ENCODE measurements at places on chromosomes 1 and 21.

- peak; percentile 50 for DNase-seq
Measured at GRCh38 chr1:30853350-30853749, 55.2 kb downstream of the SDC3 start.

DNA sequence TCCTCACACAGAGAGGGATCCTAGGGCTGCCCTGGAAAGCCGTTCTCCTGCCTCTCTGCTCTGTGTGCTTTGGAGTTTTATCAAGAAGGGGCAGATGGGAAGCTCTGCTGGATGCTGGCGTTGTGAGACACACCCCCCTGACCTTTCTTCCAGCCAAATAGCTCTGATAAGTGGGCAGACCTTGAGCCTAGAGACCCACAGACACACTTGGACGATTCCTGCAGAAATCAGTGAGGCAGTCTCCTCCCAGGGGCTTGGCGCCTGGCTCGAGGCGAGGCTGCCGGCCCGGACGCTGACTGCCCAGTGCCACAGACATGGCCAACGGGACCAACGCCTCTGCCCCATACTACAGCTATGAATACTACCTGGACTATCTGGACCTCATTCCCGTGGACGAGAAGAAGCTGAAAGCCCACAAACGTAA, at the start of gene MRAP:
Gene MRAP (plus strand): TSS at position 198 of the 424 bp plus-strand sequence. CDS start 117 bp downstream, at position 315.
- no peak for DNase-seq

DNA sequence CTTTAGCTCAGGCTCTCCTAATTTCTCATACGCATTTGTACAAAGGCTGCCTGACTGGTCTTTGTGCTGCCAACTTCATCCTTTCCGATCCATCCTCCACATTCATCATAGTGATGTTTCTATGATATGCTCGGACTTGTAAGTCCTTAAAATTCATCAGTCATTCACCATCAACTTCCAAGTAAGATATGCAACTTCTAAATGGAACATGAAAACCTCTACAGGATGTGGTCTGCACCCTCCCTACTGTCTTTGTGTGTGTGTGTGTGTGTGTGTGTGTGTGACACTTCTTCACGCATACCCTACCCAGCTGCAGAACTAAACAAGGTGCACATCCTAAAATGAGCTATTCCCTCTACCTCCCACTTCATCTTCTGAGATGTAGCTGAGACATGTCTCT, 397.9 kb upstream of the NR5A2 start:
- no peak for DNase-seq

- DNase-seq = no peak
Measured at GRCh38 chr1:180585994-180586359, 27.2 kb downstream of the OVAAL start.

DNA sequence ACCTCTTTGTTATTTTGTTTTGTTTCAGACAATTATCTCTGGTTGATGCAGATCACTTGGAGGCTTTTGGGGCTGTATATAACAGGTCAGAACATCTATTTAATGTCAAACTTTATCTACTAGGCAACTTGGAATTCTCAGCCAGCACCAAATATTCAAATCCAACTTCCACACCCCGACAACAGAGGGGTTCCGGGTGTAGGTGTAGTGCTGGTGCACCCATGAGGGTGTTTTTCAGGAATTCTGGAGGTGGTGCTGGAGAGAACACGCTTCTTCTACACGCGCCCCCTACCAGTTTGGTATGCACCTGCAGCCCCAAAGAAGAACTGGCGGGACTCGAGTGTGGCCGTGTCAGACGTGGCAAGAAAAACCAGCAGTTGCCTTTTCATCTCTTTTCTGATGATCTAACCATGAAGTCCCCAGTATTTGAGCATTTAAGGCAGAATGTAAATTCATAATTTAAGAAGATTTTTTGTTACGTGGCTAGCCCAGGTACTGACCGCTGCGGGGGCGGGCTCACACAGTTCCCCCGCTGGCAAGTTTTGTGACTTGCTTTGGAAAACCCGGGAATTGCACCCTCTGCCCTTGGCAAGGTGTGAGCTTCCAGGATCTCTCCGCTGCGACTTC, 462 bp upstream of the TLCD4 start:
- DNase-seq = peak; percentile 89

Data from neural progenitor cell (in vitro differentiated cells).